Vagina (tissue), 2 donors: ENCODE measurements at places on chromosomes 1 and 21.

DNA sequence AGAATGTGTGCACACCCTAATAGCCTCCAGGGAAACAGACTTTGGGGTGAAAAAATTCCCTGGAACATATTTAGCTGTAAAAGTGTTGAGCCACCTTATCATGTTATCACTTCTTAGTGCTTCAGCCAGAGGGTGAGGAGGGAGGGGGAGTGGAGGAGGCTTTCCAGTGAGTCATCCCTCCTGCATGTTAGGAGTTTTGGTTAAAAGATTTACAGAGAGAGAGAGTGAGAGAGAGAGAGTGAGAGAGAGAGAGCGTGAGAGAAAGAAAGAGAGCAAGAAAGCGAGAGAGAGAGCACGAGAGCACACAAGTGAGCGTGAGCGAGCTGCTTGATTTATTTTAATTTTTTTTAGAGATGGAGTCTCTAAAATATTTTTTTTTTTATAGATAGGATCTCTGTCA is 13.5 kb upstream of the CACNA1E start:
- no peak for DNase-seq

DNA sequence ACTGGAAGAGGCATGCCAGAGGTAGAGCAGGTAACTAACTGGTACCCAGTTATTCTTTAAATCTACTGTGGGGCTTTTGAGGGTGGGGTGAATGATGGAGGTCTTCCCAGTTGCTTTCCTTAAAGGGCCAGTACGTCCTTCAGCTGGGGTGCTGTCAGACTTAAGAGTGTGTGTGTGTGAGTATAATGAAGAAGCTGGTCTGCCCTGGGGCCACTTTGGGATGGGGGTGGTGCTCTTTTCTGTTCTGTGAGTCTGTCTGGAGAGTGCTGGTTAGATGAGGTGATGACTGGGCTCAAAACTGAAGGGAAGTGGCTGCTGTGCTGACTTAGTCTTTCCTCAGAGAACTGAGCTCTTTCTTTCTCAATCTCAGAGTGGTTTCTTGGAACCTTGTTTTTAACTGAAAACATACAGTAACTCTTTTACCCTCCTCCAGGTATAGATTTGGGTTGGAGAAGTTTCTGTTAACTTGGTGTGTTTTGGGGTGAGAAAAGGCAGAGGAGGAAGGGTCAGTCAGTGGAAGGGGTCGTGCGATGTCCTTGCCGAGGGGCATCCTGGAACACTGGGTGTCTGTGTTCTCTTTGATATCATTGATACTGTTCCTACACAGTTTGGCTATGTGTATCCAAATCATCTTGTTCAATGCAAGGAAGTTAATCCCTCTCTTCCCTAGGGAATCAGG is 746 bp downstream of the MACF1 start:
- DNase-seq = no peak

DNA sequence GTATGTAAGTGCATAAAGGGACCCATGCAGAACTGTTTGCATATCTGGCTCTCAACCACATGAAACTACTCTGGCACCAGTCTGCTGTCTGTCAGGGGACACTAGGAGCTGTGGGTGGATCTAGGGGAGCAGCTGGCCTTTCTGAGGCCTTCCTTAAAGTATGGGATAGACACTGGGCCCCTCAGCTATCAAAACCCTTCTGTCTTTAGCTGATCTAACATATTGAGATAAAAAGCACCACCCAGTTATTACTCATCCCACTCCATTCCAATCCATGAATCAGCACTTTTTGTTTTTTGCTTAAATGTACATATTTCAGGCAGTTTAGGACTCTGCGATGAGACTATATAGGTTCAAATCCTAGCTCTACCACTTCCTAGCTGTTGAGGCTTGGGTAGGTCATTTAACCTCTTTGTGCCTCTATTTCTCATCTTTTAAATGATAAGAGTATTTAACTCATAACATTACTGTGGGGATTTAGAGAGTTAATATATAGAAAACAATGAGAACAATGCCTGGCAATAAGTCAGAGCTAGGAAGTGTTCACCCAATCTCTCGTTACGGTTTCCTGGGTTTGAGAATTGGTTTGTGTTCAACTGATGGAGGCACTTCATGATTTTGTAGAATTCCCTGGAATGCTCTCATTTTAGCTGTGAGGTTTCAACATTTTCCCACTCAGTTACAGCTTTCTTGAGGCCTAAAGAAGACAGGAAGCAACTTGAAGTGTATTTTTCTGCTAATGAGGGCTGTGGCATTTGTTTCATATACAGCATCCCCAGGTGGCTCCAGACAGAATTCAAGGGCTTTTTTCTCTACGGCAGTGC is 68.9 kb downstream of the LRIG2 start:
- DNase-seq = no peak

GRCh38 chr1:197302775-197303174 is 34.7 kb downstream of the CRB1 start:
- DNase-seq = no peak

DNA sequence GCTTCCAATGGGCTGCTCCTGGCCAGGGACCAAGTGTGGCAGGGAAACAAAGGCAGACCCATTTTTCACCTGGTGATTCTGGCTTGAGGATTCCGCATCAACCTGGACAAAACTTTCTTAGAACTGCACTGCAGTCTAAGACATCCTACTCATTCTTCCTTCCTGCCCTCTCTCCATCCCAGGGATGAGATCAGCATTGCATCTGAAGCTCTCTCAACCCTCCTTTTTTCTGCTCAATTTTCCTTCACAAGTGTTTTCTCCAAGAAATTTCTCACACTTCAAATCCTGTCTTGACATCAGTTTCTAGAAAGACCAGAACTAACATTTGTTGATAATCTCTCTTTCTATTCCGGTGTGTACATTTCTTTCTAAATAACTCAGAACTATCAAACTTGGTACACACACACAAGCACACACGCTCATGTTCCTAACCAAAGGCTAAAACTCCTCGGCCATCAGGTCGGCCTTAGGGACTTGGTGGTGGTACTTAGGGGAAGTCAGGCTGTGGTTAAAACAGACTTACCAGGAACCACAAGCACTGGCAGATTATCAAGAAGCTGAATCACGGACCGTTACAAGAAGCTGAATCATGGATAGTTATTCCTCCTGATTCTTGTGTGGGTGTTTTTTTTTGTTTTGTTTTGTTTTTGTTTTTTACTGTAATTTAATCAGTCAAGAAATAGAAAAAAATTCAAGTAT is 21.0 kb upstream of the CXADR start:
- no peak for DNase-seq
